ENCODE measurements at places on chromosomes 2 and 18.

DNA sequence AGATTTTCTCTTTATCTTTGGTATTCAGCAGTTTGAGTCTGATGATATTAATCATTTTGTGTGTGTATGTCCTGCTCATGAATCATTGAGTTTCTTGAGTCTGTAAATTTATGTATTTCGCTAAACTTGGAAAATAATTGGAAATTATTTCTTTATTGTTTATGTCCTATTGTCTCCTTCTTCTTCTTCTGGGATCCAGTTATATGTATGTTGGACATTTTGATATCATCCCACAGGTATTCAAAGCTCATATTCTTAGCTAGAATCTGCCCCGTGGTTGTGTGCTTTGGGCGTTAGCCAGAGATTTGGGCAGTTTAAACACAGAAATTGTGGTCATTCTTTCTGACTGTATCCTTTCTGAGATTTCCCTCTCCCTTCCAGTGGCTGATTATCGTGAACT lies 243.0 kb upstream of the SPRED2 start:
- DNase-seq: no peak

DNA sequence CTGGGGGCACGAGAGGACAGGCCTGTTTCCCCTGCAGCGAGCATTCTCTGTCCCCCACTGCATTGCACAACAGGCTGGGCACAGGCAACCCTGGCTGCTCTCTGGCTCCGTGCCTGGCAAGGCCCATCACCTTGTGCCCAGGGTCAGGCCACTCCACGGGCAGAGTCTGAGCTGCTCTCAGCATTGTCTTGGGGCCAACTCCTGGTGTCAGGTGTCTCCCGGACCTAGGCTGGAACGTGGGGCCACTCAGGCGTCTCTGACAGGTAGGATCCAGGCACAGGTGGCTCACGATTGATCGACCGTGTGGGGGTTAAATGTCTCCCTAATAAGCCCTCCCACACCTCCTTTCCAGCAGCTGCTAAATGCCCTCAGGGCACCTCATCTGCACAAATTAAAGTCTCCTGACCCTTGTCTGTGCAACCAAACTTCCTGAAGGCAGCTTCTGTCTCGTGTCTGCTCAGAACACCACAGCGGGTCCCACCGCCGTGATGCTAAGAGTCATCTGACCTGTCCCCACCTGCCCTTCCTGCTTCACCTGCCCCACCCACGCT lies 66.6 kb upstream of the GPC1 start:
- peak; percentile 61 for DNase-seq

- DNase-seq: no peak
These were observed 95.9 kb upstream of the GRB14 start for GRCh38 chr2:164717000-164717803.

- no peak for DNase-seq
These were observed 618.6 kb downstream of the ZEB2 start for GRCh38 chr2:143901185-143901842.

DNA sequence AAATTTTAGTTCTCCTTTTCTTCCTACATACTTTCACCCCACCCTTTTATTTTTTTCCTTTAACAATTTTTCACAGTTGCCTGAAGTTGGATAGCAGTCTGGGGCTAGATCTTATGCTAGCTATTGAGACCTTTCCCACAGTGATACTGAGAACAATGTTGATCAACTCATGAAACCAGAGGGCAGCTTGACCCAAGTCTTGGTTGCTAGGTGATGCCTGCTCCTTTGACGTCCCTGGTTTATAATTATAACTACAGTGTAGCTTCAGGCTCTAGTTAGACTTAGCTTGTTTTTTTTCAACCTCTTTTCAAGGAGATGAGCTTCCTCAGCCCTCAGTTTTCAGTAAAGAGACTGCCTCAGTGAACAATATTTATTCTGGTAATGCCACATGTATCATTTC lies 648.5 kb downstream of the IRS1 start:
- DNase-seq: no peak

DNA sequence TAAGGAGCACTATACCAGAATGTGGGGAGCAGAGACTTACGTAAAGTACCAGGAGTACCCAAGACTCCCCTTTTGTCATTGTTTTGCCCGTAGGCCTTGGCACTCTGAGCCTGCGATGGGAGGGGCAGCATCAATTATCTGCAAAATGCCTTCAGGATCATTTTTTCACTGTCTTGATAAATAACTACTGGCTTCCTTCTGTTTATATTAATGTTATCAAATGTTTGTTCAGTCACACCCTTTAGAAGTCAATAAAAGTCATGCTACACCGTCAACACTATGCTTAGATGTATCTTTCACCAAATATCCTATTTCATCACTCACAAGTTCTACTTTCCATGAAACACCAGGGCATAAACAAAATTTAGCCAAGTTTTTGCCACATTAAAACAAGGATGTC lies 116.3 kb downstream of the FSIP2 start:
- DNase-seq: no peak

- no peak for DNase-seq
These were observed 200.6 kb downstream of the ZFP36L2 start for GRCh38 chr2:43025709-43026295.

DNA sequence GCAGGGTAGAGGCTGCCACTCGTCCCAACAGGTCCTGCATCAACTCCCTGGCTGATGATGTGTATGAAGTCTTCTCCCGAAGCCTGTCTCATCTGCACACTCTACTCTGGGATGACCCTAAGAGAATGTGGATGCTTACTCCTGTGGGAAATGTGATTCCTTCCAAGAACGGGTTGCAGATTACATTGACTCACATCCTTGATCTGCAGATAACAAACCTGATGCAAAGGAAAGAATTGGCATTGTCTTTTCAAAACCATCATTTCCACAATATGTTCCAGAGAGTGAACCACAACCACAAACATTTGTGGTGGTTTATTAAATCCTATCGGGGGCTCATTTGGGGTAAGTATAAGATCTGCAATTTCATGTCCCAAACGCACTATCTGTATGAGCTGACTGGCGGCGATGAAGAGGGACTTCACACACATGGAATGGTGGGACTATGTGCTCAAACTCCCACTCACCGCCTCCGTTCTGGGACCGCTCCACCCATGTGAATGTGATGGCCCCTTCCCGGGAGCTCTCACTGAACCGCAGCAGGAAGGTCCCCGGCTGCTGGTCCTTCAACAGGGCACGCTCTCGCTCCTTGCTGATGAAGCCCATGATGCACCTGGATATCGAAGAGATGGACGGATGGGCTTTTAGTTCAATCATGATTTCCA lies 35.5 kb downstream of the STAT1 start:
- DNase-seq: no peak

DNA sequence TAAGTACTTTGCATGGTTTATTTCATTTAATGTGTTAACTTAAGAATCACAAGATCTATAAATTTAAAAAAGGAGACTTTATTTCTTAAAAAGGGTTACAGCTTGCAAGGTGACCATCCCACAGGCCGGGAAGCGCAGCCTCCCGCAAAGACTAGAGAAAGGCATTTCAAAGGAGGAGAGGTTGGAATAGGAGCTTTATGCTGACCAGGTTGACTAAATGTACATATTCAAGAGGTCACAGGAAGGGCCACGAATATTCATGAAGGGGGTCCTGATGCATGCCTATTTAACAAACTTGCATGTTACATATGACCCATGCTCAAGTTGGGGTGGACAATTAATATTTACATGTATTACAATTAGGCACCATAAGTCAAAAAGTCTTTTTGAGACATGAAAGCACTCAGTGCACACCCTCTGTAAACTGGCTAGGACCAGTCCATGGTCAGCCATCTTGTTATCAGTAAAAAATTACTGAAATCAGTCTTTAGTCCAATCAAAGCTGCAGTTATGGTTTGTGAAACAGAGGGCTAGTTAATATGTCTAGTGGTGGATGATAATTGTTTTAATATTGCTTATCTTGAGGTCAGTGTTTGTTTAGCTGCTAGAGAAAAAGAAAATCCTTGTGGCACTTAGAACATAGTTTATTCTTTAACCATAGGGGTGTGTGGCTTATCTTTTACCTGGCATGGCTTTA lies 169.3 kb downstream of the KCNE4 start:
- DNase-seq: no peak

- DNase-seq: no peak
These were observed 11.1 kb downstream of the ATG16L1 start for GRCh38 chr2:233262562-233262961.

GRCh38 chr2:157067562-157067961 lies 189.9 kb upstream of the GALNT5 start:
- no peak for DNase-seq

- DNase-seq: no peak
These were observed 62.7 kb upstream of the KIF5C start for GRCh38 chr2:148812306-148812705.

- no peak for DNase-seq
These were observed 249.3 kb upstream of the FSHR start for GRCh38 chr2:49403637-49404036.

DNA sequence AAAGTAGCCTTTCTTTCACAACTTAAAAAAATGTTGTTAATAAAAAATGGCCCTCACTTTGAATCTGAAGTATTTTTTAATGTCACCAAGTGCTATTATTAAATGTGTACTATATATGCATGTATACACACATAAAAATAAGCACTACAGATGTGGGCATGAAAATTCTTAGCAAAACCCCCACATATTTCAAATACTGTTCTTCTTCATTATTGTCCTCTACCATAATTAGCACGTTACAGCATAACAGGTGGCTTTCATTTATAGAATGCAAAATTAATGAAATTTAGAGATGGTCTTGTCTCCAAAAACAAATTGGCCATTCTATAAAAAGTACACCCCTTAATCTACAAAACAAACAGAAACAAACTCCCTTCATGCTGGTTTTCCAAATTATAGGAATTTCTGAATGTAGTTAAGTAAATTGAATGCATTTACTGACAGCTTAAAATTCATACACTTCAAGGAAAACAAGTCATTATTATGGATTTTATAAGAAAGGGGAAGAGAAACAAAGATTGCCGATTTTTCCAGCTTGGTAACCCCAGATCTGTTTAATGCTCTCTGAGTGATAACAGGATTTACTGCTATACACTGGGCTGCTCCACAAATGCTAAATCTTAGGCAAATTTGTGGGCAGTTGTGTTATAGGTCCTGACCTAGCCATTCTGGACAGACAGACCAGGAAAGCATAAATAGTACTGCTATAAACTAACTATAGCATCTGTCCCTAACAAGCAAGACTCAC lies 67.2 kb downstream of the SPRED2 start:
- DNase-seq: no peak

DNA sequence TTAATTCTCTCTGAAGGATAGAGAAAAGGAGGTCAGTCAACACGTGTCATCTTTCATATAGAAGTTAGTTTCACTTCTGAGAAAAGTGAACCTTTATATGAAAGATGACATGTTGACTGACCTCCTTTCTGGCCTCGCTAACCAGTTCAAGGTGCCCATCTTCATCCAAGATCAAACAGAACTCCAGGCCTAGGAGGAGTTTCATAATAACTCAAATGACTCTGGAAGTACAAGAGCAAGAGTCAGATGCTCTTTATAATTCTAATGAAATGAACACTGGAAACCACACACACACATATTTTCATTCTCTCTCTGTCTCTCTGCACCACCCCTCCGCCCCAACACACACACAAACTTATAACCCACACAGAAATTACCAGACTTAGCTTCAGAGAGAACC lies 16.3 kb downstream of the ANKRD44 start:
- DNase-seq: no peak

DNA sequence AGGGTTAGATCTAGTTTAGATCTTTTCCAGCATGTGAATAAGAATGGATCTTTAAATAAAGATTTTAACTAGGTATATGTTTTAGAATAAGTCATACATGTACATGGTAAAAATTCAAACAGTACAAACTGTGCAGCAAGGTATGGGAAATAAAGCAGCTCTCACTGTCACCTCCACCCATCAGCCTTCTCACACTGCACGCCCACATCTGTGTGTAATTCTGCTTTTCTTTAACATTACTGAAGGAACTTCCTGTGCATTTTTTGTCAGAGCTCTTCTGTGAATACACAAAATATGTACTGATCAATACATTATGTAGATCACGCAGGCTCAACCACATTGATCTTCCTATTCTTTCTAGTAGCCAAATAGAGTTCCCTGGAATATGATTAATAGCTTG lies 3.4 kb downstream of the CASP8 start:
- DNase-seq: no peak

DNA sequence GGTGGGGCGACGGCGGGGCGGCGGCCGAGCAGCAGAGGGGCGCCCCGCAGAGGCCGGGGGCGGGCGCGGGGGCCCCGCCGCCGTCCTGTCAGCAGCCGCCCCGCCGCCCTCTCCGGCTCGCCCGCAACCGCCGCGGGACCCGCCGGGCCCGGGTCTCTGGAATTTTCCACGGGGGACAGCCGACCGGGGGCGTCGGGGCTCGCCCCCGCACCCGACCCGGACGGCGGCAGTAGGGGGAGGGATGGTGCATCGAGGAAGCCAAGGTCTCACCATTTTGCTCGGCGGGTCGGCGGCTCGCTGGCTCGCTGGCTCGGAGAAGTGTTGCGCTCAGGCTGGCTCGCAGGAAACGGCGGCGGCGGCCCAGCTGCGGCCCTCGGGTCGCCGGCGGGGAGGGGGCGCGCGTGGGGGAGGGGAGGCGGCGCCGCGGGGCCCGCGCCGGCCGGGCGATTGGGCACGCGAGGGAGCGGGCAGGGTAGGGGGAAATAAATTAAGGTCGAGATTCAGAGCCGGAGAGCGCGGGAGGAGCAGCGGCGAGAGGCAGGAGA lies 405 bp downstream of the PPP3R1 start:
- DNase-seq: peak; percentile 51

GRCh38 chr2:126635281-126635680 lies 20.7 kb upstream of the GYPC start:
- no peak for DNase-seq

DNA sequence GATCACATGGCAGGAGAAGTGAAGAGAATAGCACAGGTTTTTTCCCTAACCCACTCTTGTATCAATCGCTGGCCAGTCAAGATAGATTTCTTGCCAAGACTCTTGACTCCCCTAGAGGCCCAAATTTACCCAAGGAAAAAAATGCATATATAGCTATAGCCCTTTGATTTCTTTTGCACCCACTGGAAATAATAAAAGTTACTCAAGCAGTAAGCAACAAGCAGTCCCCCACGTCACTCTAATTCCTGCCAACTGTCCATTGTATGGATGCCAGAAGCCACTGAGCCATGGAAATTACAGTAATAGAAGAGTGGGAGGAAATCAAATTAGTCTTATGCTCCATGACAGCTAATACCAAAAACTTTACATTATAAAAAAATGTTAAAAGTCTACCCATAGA lies 125.3 kb upstream of the SLC39A10 start:
- no peak for DNase-seq

GRCh38 chr2:65264821-65265670 lies 37.4 kb downstream of the ACTR2 start:
- peak; percentile 42 for DNase-seq
